Heart right ventricle (tissue), 16 donors: ENCODE measurements at places on chromosomes 6 and 20. TPM values are rescaled to one million over a fixed set of nuclear protein-coding genes. Genes with fewer than 3 reads are reported as not detected.

The SLC25A27 gene
- polyA plus RNA-seq, result 82.7 TPM

The PSMB9 gene
- 33.4 TPM for polyA plus RNA-seq

The SCUBE3 gene
- 5.6 TPM for polyA plus RNA-seq

The TMC2 gene
- polyA plus RNA-seq, result not detected

The GGTLC1 gene
- not detected for polyA plus RNA-seq

The ZNF334 gene
- polyA plus RNA-seq, result 0.64 TPM

GRCh38 chr6:33896391-33897188, 92.8 kb upstream of the MLN start:
- no peak for DNase-seq
- no peaks in the 10 kb centered on the region for H3K36me3 ChIP-seq
- no peak overlapping the region for H3K4me3 ChIP-seq
- H3K4me1 ChIP-seq, result peaks cover 8% of the 10 kb centered on the region
- no peak overlapping the region for H3K27ac ChIP-seq

DNA sequence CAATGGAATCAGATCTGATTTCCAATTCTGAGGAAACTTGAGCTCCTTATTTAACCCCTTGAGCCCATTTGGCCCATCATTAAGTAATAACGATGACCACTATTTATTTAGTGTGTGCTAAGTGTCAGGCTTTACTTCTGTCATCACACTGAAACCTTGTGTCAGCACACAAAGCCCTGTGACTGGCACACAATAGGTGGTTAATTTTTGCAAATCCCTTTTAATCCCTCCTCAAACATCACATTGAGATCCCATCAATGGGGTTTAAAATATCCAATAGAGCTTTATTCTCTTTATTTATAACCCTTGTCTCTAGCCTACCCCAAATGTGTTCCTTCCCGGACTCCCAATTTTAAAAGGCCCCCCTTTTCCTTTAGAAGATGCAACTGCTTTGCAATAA, 656.8 kb upstream of the CHD6 start:
- no peaks in the 10 kb centered on the region for H3K36me3 ChIP-seq
- H3K4me3 ChIP-seq, result no peak overlapping the region
- H3K27me3 ChIP-seq, result no peaks in the 10 kb centered on the region
- no peak for DNase-seq
- H3K27ac ChIP-seq, result no peak overlapping the region

- peaks cover 13% of the 10 kb centered on the region for H3K36me3 ChIP-seq
- H3K27ac ChIP-seq, result no peak overlapping the region
- no peaks in the 10 kb centered on the region for H3K4me1 ChIP-seq
- H3K4me3 ChIP-seq, result no peak overlapping the region
- no peaks in the 10 kb centered on the region for H3K27me3 ChIP-seq
Measured at GRCh38 chr6:70753870-70754380, 86.2 kb downstream of the SMAP1 start.

DNA sequence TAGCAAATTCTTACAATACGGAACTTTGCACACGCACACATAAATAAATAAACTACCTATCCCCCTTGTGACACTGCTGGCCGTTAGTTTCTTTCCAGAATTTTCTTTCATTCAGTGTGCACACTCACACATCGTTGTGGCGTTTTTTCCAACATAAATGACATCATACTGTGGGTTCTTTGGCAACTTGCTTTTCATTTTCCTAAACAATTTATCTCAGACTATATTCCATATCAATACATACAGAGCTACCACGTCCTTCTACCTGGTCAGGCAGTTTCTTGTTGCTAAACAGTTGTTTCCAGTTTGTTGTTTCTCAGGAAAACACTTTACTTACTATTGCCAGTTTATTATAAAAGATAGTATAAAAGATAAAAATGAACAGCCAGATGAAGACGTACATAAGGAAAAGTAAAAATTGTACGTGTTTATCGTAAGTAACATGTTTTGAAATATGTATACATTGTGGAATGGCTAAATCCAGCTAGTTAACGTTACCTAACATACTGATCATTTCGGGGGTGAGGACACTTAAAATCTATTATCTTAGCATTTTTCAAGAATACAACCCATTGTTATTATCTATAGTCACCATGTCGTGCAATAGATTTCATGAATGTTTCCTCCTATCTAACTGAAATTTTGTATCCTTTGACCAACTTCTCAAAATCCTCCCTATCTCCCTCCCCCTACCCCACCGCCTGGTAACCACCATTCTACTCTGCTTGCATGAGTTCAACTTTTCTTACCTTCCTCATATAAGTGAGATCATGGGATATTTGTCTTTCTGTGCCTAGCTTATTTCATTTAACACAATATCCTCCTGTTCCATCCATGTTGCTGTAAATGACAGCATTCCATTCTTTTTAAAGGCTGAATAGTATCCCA, 1.2 kb upstream of the TP53RK start:
- peak overlapping the region; percentile 87 for H3K4me3 ChIP-seq
- no peaks in the 10 kb centered on the region for H3K27me3 ChIP-seq
- no peak for DNase-seq
- peaks cover 8% of the 10 kb centered on the region for H3K36me3 ChIP-seq
- H3K4me1 ChIP-seq, result peaks cover 35% of the 10 kb centered on the region

DNA sequence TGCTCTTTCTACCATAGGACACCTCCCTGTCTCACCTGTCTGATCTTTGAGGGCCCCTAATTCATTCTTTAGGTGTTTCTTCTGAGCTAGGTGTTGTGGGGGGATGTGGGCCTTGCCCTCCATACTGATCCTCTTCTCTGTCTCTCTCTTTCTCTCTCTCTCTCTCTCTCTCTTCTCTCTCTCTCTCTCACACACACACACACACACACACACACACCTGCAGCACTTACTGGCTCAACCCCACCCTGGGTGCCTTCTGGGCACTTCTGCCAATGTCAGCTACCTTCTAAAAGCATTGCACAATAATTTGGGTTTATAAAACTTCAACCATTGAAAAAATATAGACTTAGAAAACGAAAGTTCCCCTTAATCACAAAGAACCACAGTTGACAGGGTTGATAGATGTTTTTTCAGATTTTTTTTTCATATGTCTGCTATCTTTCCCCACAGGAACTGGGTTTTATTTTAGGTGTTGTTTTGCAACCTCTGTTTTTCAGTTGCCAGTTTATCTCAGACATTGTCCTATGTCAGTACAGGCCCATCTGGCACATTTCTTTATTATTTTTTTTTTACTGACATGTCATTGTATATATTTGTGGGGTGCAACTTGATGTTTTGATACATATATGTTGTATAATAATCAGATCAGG, 28.1 kb downstream of the PKIG start:
- H3K4me3 ChIP-seq, result no peak overlapping the region
- H3K27ac ChIP-seq, result peak overlapping the region; percentile 86
- no peaks in the 10 kb centered on the region for H3K27me3 ChIP-seq
- H3K4me1 ChIP-seq, result peaks cover 50% of the 10 kb centered on the region
- DNase-seq, result no peak

- no peak for DNase-seq
- no peak overlapping the region for H3K27ac ChIP-seq
- no peaks in the 10 kb centered on the region for H3K27me3 ChIP-seq
Measured at GRCh38 chr6:148118244-148118643, 224.4 kb upstream of the SASH1 start.

- no peak for DNase-seq
- no peaks in the 10 kb centered on the region for H3K36me3 ChIP-seq
- H3K27me3 ChIP-seq, result peaks cover 3% of the 10 kb centered on the region
- H3K27ac ChIP-seq, result no peak overlapping the region
- no peak overlapping the region for H3K4me3 ChIP-seq
Measured at GRCh38 chr20:37473249-37474000, 47.6 kb upstream of the NNAT start.

- H3K4me1 ChIP-seq, result no peaks in the 10 kb centered on the region
- H3K27me3 ChIP-seq, result no peaks in the 10 kb centered on the region
- no peaks in the 10 kb centered on the region for H3K36me3 ChIP-seq
- no peak overlapping the region for H3K4me3 ChIP-seq
Measured at GRCh38 chr6:158737710-158738615, 81.2 kb downstream of the EZR start.

GRCh38 chr20:63314566-63315239, 21.7 kb downstream of the COL20A1 start:
- no peaks in the 10 kb centered on the region for H3K36me3 ChIP-seq
- H3K27me3 ChIP-seq, result peaks cover 9% of the 10 kb centered on the region
- peaks cover 5% of the 10 kb centered on the region for H3K4me1 ChIP-seq
- no peak overlapping the region for H3K4me3 ChIP-seq
- peak; percentile 6 for DNase-seq
- no peak overlapping the region for H3K27ac ChIP-seq

DNA sequence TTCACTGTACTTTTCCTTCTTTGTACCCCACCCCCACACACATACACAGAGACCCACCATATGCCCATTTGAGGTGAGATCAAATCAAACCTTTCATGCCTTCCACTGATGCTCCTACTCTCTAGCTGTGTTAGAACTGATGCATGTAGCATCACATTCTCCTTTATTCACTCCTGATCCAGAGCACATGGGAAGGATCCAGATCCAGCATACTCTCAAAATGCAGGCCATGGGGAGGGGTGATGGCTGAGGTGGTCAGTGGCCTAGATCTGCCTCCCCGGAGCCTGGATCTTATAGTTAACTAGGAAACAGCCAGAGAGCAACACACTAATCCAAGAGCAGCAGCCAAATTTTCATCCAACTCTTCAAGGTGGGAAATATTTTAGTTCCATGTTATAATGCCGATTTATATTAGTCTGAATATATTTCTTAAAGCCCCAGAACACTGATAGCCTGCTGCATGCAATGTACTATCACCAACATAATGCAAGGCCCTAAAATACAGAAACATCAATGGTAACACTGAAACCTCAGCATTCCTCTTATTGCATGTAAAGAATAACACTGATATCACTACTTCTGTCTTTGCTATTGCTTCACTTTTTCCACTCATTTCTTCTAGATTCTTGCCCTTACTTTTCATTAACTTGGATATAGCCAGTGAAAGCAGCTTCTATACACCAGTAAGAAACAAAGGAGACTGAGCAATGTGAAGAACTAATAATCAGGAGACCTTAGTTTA, 126.8 kb upstream of the BEND6 start:
- no peaks in the 10 kb centered on the region for H3K27me3 ChIP-seq
- no peaks in the 10 kb centered on the region for H3K36me3 ChIP-seq
- H3K4me1 ChIP-seq, result peaks cover 53% of the 10 kb centered on the region
- H3K4me3 ChIP-seq, result no peak overlapping the region
- DNase-seq, result no peak

GRCh38 chr20:16100111-16100510, 473.1 kb downstream of the KIF16B start:
- H3K4me3 ChIP-seq, result no peak overlapping the region
- H3K27me3 ChIP-seq, result no peaks in the 10 kb centered on the region
- no peaks in the 10 kb centered on the region for H3K4me1 ChIP-seq
- no peak overlapping the region for H3K27ac ChIP-seq
- no peaks in the 10 kb centered on the region for H3K36me3 ChIP-seq

DNA sequence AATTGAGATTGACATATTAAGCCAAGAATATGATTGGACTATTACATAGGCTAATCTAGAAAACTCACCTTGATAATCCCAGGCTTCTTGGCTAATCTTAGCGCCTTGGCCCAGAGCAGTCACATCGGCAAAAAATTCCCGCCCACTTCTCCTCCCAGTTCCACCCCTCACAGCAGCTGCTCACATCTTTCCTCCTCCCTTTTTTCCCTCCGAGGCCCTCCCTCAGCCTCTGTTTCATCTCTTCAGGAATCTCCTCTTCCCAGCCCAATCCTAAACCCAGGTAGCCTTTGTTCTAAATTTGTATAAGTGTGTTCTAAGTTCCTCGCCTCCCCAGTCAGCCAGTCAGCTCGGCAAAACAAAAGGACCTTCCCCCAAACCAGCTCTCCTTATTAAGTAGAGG, 184.3 kb downstream of the PRKN start:
- DNase-seq, result no peak
- H3K36me3 ChIP-seq, result no peaks in the 10 kb centered on the region
- no peak overlapping the region for H3K4me3 ChIP-seq
- H3K4me1 ChIP-seq, result peaks cover 12% of the 10 kb centered on the region
- H3K27me3 ChIP-seq, result no peaks in the 10 kb centered on the region
- H3K27ac ChIP-seq, result no peak overlapping the region

DNA sequence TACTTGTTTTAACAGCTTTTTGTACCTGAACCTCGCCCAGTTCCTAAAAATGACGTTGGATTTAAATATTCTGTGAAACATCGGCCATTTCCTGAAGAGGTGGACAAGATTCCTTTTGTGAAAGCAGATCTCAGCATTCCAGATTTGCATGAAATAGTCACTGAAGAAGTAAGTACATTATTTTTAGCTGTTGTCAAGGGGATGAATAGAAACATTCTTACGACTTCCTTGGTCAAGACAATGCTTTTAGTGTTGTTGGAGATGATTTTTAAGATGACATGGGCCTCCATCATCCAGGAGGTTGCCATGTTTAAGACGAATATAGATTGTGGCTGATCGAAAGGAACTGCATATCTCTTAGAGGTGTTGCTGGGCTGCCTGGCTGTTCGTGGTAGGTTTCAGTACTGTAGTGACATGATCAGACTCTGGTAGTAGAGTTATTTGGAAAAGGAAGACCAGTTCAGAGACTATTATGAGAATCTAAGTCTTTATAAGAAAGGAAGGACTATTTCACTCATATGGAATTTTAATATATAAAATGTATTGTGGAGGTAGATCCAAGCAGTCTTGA, 29.9 kb upstream of the ADIG start:
- H3K27ac ChIP-seq, result no peak overlapping the region
- H3K36me3 ChIP-seq, result peaks cover 100% of the 10 kb centered on the region
- DNase-seq, result no peak

GRCh38 chr20:61846741-61847419, 218.8 kb downstream of the TAF4 start:
- H3K4me1 ChIP-seq, result no peaks in the 10 kb centered on the region
- no peak overlapping the region for H3K27ac ChIP-seq

- peak; percentile 76 for DNase-seq
- no peaks in the 10 kb centered on the region for H3K36me3 ChIP-seq
- peaks cover 18% of the 10 kb centered on the region for H3K4me1 ChIP-seq
- H3K27me3 ChIP-seq, result no peaks in the 10 kb centered on the region
Measured at GRCh38 chr6:137309078-137309762, 90.0 kb upstream of the IFNGR1 start.

- H3K36me3 ChIP-seq, result peaks cover 5% of the 10 kb centered on the region
- no peak overlapping the region for H3K27ac ChIP-seq
- no peak for DNase-seq
- no peaks in the 10 kb centered on the region for H3K4me1 ChIP-seq
- no peaks in the 10 kb centered on the region for H3K27me3 ChIP-seq
Measured at GRCh38 chr6:136654086-136654485, 103.9 kb upstream of the MAP7 start.

DNA sequence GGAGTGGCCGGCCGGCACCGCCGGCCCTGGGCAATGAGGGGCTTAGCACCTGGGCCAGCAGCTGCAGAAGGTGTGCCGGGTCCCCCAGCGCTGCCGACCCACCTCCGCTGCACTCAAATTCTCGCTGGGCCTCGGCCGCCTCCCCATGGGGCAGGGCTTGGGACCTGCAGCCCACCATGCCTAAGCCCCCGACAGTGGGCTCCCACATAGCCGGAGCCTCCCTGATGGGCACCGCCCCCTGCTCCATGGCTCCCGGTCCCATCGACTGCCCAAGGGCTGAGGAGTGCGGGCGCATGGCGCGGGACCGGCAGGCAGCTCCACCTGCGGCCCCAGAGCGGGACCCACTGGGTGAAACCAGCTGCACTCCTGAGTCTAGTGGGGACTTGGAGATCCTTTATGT, 13.8 kb downstream of the SPINT4 start:
- no peaks in the 10 kb centered on the region for H3K27me3 ChIP-seq
- DNase-seq, result no peak
- H3K27ac ChIP-seq, result no peak overlapping the region
- H3K4me1 ChIP-seq, result no peaks in the 10 kb centered on the region

- H3K4me1 ChIP-seq, result no peaks in the 10 kb centered on the region
- H3K27me3 ChIP-seq, result no peaks in the 10 kb centered on the region
Measured at GRCh38 chr20:52481443-52481842, 289.9 kb upstream of the ZFP64 start.
